Stromal cell of bone marrow (primary cell): ENCODE measurements at places on chromosomes 13 and 19.

GRCh38 chr19:46579361-46579879 lies 21.7 kb upstream of the CALM3 start:
- no peak for DNase-seq

GRCh38 chr13:100483139-100483538 lies 105.5 kb downstream of the GGACT start:
- no peak for DNase-seq

DNA sequence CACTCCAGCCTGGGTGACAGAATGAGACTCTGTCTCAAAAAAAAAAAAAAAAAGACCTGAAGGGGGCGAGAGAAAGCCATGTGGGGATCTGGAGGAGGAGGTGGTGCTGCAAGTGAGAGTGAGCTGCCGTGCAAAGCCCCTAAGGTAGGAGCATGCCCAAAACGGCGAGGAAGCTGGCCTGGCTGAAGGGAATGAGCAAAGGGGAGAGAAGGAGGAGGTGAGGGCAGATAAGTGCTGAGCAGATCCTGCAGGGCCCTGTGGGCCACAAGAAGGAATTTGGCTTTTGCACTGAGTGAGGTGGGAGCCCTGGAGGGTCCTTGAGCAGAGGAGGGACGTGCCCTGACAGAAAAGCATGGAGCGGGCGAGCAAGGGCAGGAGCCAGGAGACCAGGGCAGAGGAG lies 19.4 kb upstream of the ADGRE5 start:
- no peak for DNase-seq

DNA sequence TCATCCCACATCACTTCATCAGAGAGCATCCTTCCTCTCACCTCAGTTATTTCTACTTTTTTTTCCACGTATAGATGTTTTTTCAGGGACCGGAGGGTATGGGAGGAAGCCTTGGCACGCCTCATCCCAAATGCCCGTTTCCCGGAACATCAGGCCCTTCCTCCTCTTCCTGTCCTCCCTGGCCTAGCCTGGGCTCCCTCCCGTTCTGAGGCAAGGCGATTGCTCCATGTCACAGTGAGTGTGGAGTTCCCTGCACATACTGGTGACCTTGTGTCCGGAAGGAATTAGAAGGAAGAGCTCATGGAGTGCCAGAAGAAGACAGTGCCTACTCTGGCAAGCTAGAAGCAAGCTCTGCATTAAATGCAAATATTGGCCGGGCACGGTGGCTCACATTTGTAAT lies 1.1 kb upstream of the ZNF627 start:
- DNase-seq: no peak

DNA sequence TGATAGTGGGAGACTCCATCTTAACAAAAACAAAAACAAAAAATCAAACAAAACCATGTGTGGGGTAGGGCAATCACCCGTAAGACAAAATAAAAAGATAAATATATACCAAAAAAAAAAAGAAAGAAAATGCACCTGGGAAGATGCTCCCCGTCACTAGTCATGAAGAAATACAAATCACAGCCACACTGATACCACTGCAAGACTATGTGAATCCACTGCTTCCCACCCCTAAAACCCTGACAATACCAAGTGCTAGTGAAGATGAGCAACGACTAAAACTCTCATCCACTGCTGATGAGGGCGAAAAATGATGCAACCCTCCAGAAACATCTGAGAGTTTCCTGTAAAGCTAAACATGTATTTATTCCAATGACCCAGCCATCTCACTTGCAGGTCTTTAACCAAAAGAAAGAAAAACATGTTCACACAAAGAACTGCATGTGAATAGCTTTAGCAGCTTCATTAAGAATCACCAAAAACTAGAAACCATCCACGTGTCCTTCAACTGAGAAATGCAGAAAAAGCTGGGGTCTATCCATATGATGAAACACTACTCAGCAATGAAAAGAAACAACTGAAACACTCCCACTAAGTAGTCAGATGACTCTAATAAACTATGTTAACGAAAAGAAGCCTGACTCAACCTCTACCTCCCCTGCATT lies 31.7 kb downstream of the BRD4 start:
- no peak for DNase-seq

DNA sequence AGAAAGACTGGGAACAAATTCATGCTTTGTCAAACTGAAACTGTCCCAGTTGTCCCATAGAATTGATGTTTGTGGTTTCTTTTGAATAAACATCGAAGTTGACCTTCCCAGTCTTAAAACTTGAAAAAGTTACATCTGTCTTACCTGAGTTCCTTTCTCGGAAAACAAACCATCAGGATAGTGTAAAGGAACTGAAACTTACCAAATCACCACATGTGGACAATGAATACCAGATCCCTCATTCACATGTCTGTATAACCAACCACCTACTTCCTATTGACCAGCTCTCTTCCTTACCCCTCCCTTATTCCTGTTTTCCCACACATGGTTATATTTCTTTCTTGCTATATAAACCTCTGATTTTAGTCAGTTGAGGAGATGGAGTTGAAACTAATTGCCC lies 791.7 kb upstream of the PCDH20 start:
- DNase-seq: no peak

DNA sequence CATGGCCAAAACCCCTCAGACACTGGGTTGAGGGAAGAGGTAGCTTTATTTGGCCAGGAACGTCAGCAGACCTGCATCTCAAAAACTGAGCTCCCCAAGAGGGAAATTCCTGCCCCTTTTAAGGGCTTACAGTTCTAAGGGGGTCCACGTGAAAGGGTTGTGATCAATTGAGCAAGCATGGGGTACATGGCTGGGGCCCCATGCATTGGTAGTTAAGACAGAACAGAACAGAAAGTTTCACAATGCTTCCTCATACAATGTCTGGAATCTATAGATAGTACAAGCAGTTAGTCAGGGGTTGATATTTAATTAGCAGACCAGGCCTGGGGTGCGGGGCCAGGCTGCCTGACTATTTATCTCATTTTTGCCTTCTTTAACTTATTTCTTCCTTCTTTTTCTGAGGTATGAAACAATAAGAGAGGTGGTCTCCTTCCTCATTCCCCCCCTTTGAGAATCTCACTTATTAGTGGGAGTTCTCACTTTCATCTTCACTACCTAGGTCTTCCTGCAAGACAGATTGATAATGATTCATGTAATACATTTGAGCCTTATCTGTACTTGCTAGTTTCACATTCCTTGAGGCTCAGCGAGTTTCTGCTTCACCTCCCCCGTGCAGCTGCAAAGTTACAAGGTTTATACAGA lies 84.8 kb downstream of the SLC25A15 start:
- DNase-seq: no peak

GRCh38 chr13:71149498-71150363 lies 717.3 kb downstream of the DACH1 start:
- no peak for DNase-seq

- DNase-seq: no peak
Measured at GRCh38 chr19:51546107-51546649, 14.7 kb upstream of the SIGLEC6 start.

DNA sequence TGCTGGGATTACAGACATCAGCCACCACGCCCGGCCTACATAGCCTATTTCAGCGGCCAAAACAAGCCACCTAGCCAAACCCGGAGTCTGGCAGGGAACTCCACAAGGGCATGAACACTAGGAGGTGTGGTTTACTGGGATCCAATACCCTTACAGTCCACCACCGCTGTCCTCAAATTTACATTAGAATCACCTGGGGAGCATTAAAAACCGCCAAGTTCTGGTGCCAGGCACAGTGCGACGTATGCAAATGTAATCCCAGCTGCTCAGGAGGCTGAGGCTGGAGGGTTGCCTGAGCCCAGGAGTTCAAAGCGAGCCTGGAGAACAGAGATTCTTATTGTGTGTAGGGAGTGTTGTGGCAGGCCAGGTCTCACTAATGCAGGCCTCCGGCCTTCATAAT lies 4.2 kb upstream of the AP1M1 start:
- no peak for DNase-seq

DNA sequence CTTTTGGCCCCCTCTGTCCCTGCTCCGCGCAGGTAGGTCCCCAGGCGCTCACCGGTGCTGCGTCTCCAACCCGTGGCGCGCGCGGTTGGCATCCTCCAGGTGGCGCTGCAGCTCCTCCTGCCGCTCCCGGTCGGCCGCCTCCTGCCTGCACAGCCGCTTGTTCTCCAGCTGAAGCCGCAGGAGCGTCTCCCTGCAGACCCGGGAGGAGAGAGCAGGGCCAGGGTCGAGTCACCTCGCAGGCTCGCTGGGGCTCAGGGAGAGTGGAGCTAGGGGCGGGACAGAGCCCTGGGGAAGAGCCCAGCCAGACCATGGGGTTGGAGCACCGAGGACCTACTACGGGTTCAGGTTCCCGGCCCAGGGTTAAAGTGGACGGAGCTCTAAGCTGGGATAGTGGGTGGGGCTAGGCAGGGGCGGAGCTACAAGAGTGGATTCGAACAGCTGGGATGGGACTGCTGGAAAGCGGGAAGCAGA lies 9.3 kb downstream of the HOOK2 start:
- peak; percentile 59 for DNase-seq

GRCh38 chr13:98368019-98368418 lies 190.9 kb upstream of the RNF113B start:
- peak; percentile 13 for DNase-seq

- DNase-seq: peak; percentile 15
Measured at GRCh38 chr13:94548821-94549231, 47.1 kb downstream of the TGDS start.

DNA sequence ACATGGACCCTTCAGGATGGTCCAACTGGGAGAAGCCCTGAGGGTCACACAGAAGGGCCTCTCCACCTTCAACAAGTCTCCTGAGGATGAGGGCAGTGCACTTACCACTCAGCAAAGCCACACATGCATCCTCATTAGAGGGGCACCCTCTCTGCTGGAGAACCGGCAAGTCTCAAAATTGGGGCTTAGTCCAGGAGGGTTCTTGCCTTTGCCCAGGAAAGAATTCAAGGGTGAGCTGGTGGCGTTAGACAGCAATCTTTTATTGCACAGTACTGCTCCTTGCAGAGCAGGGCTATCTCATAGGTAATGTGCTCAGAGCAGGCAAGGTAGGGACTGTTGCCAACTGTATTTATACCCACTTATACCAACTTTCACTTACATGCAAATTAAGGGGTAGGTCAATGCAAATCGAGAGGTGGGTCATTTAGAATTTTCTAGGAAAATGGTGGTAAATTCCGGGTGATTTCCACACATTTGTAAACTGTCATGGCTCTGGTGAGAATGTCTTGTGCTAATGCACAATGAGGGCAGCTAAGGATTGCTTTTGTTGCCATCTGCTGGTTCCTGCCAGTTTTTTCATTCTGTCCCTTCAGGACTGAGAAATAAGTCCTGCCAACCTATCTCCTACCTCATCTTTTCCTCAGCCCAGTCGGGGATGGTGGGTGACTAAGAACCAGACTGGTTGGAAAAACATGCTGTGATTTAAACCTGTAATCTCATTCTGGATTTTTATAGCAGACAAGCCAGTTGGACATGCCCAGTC lies 27.8 kb upstream of the IGSF23 start:
- no peak for DNase-seq

GRCh38 chr19:2733930-2734588 lies 5.8 kb downstream of the SLC39A3 start:
- no peak for DNase-seq

- no peak for DNase-seq
Measured at GRCh38 chr13:108963276-108963810, 333.9 kb downstream of the MYO16 start.

DNA sequence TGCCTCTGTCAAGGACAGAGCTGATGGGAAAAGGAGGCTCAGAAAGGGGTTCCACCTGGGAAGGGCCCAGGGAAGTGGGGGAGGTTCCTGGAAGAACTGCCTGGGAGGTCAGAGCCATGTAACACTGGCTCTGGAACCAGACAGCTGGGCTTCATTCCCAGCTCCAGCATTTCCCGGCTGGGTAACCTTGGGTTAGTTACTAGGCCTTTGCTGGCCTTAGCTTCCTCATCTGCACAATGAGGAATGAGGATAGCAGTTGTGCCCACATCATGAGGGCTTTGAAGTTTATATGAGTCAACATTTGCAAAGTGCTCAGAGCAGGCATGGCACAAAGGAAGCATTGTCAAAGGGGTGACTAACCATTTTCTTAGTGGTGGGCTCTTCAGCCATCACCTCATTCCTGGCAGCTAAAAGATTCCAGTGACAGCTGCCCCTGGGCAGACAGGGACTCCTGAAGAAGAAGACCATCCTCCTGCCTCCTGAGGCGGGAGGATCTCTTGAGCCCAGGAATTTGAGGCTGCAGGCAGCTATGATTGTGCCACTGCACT lies 1.7 kb upstream of the DNAJB1 start:
- peak; percentile 60 for DNase-seq

DNA sequence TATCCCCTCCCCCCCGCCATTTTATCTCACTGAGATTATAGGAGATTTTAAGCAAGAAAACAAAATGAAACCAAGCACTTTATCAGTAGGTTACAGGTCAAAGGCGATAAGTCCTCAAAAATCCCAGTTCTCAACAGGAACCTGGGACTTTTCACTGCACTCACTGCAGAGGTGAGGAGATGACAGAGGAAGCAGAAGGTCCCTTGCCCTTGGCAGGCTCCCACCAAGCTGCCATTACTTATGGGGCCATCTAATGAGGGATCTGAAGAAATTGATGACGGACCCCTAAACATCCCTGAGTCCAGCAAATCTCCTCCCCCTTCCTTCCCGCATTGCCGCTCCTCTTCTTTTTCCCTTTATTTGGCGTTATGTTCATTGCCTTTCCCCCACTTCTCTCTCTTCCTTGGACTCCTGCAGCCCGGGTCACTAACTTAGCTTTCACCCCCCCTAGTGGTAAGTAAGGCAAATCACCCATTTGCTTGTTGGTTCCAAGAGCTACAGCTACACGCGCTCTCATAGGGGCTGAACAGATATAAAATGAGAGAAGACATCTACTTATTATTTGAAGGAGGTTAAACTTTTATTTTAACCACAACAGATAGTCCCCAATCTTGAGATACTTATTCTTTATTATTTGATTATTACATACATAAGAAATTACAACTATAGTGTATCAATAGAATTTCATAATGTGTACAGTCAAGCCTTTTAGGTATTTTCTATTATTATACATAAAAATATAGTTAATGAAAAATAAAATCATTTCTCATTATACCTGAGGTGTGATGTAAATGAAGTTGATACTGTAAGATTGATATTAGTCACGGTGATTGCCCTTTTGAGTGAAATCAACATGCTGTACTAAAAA lies 52.0 kb upstream of the ARGLU1 start:
- DNase-seq: peak; percentile 45

DNA sequence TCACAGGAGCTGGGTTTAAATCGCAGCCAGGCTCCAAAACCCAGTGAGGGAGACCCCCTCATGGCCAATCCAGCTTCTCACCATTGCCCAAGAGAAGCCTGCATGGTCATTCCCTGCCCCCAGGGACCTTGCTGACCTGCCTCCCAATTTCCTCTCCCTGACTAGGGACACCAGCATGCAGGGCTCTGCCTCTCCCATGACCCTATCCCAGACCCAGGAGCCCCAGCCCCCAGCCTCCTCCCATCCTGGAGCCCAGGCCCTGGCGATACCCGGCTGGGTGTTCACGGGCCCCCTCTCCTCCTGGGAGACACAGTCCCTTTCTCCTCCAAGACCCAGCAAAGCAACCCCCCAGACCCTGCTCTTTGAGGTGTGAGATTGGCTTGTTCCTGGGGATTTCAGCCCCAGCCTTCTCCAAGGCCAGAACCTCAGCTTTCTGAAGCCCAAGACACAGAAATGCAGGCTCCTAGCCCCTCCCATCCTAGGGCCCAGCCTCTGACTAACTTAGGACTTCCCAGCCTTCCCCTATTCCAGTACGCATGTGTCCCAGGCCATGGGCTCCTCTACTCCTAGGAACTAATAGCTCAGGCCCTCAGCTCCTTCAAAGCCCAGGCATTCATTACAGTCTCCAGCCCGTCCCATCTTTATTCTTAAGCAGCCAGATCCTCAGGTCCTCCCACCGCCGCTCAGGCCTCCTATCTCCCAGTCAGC lies 1.1 kb downstream of the GYS1 start:
- DNase-seq: peak; percentile 84
